Prostate gland (tissue), 2 donors: ENCODE measurements at places on chromosomes 6 and 20.
A peak's percentile ranks its signal among the peaks of the same experiment; 100 is the strongest.

- DNase-seq = peak; percentile 10
Observed at GRCh38 chr6:6723921-6724538, 135.5 kb downstream of the LY86 start.

DNA sequence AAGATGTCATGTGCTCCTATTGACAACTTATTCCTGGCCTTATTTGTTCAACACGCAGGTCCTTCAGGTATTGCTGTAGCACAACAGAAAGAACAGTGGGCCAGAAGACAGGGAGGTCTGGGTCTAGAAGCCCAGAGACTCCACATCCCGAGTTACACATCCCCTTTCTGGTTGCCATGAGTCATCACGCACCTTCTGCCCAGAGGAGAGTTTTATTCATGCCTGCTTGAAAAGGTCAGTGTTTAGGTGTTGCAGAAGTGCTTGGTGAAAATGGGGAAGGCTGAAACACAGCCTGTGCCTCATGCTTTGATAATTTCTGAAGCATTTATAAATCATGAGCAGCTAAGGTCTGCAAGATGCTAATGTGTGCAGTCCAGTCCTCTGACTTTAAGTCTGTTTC, 256.4 kb downstream of the GMPR start:
- no peak for DNase-seq

DNA sequence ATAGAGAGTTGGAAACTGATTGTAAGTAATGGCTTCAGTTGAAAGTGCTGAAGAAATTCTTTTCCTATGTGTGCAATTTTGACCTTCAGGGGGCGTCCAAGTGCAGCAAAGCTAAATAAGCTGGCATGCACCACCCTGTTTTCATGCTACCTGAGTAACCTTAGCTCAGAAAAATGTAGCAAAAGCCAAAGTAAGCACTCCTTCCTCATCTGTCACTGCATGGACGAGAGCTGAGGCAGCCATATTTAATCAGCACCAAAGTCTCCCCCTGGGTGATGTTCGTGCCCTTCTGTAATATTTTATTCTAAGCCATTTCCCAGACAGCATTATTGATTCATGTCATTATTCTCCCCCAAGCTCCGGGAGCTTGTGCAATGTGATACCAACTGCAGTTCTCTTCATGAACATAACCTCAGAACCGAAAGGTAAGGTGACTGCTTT, 123.1 kb downstream of the RPS12 start:
- peak; percentile 50 for DNase-seq

DNA sequence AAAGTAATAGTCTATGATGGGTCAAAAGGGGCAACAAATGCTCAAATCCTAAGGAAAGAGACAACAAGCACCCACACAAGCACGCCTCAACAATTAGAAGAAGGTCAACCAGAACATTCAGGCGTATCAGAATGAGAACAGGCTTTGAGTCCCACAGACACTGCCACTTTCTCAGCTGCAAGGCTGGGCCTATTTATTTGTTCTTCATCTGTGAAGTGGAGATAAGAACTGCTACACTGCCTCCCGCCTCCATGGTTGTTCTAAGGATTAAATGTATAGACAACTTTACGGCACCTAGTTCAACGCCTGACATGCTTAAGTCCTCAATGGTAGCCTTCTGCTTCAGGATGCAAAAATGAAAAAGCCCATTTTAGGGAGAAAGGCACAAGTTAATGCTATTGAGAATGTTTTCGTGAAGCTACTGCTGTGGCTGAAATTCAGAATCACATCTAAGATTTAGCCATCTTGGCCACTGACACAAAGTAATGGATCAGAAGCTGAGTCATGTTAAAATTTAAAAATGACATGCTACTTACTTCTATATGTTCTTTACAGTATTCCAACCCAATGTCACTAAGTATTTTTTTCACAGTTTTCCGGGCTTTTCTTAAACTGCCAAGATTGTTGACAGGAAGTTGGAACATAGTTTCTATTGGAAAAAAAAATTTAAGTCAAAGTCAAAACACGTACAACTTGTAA, 27.7 kb downstream of the ADNP start:
- DNase-seq = no peak

DNA sequence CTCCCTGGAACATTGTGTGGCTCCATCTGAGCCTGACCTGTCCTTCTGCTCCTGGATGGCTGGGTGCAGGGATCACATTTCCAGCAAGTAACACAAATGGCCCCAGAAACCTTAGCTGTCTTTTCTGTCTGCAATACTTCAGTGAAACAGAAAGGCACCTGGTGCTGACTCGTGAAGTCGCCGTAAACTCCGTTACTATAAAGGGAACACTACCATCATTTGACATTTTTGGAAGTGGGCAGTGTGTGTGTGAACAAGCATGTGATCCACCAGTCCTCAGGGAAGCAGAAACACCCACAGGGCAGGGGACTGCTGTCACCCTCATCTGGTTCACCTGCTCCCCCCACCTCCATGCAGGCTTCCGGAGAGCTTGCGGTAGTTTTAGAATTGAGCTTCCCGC, 23.9 kb downstream of the SERPINB6 start:
- no peak for DNase-seq

DNA sequence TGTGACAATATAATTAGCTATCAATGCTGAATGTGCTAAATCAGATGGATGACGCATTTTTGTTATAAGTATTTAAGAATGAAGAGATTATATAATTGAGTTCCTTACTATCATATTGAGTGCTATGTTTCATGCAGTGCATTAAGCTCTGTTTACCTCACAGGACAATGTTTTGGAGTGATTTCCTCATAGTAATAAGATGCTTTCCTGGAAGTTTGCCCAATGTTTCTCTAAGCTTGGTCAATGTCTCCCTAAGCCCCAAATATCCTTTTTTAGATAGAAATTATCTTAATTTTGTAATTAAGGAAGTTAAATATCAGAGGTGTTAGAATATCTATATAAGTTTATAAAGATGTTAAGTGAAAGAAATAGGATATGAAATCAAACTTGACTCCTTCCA, 489.6 kb downstream of the MMUT start:
- no peak for DNase-seq

DNA sequence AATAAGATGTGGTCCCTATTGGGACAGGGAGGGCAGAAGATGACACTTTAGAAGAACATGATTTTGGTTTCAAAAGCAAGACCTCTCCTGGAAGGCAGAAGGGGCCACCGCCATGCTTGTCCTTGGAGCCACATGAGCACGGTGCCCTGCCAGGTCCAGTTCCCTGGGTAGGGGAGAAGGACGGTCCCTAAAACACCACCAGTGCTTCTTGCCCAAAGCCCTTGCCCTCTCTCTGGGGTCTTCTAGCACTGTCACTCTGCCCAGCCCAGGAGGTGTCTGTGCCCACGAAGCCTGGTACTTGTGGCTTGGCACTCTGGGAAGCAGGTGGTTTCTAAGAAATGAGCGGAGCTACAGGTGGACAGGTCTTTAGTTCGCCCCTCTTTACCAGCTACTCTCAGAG, 46.0 kb downstream of the PLCG1 start:
- no peak for DNase-seq

DNA sequence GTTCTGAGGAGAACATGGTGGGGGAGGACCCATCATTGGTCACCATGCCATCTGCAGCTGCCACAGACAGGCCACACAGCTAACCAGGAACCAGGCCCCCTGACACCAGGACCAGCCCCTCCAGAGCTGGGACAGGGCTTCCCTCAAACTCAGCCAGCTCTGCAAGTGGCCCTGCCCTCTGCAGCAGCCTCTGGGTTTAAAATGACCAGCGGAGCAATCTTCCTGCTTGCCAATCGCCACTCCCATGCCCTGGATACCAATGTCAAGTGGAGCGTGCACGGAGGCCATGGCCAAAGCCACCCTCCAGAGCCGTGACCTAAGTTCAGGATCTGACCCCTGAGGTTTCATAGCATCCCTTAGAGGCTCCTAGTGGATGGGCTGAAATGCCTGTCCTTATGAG, 199.4 kb downstream of the SYNDIG1 start:
- no peak for DNase-seq

GRCh38 chr20:36677422-36677771, 31.4 kb upstream of the SLA2 start:
- no peak for DNase-seq

DNA sequence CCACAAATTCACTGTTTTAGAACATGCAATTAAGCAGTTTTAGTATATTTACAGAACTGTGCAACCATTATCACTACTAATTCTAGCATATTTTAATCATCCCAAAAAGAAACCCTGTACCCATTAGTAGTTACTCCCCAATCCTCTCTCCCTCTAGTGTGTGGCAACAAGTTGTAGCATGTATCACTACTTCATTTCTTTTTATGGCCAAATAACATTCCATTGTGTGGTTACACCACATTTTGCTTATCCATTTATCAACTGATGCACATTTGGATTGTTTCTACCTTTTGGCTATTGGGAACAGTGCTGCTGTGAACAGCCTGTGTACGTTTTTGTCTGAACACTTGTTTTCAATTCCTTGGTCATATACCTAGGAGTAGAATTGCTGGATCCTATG, 31.5 kb upstream of the FKBP1A start:
- DNase-seq = no peak

- DNase-seq = no peak
Observed at GRCh38 chr20:49724408-49725223, 10.9 kb upstream of the B4GALT5 start.

GRCh38 chr20:38007526-38007925, 25.7 kb downstream of the TTI1 start:
- no peak for DNase-seq

GRCh38 chr20:53980031-53980465, 90.3 kb downstream of the BCAS1 start:
- no peak for DNase-seq

DNA sequence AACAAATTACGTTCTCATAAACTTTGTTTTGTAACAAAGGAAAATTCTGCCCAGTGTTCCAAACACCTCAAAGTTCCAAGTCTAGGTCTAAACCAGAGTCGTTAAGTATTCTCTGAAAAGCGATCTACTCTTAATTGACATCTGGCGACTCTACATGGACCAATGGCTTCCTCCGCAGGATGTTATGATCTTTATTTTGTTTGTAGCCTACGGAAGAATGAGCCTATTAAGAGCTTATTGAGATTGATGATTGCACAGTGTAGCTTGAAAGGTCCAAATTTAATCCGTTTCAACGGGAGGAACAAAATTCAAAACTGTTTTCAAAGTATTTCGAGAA, 61.1 kb downstream of the FAM217A start:
- DNase-seq = no peak

DNA sequence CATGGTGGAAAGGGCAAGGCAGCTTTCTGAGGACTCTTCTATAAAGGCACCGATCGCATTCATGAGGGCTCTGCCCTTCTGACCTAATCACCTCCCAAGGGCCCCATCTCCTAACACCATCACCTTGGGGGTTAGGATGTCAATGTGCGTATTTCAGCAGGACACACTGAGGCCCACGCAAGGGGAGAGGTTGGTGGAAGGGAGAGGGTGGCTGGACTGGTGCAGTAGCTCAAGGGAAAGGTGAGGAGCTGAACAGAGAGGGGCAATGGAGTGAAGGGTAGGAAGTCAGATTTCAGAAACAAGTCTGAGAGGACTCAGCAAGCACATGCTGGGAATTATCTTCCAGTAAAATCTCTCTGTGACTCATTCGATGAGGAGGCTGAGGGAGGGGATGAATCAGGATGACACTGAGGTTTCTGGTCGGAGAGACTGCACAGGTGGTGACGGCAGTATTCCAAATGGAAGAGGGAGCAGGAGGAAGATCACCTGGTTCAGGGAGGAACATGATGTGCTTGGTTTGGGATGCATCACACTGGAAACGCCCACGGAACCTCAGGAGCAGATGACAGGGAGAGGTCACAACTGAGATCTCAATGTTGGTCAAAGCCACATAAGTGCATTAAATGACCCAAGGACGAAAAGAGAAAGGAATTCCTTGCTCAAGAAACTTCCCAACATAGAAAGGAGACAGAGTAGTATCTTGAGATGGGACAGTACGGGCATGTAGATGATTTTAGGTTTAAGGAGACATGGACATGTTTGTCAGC, 67.1 kb downstream of the TFAP2A start:
- no peak for DNase-seq

DNA sequence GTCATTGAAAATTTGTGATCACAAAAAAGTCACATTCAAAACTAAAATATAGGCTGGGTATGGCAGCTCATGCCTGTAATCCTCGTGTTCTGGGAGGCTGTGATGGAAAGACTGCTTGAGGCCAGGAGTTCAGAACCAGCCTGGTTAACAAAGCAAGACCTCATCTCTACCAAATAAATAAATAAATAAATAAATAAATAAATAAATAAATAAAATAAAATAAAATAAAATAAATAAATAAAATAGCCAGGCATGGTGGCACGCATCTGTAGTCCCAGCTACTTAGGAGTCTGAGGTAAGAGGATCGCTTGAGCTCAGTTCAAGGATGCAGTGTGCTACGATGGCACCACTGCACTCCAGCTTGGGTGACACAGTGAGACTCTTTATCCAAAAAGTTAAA, 343.1 kb upstream of the RUNX2 start:
- DNase-seq = no peak

- DNase-seq = no peak
Observed at GRCh38 chr20:62015540-62016288, 50.0 kb downstream of the TAF4 start.

DNA sequence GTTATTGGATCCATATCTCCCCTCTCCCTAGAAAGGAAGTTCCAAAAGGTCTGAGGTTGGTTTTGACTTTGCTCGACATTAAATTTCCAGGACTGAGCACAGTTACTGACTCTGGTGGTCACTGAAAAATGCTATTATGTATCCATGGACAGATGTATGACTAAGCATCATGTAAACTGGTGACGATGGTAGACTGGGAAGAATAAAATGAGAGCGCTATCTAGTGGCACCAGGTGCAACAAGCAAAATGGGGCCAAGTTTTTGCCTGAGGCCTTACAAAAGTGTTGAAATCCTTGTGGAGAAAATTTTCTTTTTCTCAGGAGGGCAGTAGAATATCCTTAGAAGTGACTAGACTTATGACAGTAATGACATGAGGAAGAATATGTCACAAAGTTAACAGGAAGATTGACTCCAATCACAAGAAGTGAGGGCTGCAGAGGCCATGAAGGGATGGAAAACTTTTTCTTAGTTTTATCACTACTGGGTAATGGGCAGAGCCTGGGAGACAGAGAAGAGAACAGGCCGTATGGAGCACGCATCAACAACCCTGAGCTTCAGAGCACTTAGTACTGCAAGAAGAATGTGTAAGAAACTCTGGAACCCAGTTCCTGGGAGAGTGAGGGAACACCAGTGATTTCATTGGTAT, 88.9 kb upstream of the ELOVL5 start:
- peak; percentile 34 for DNase-seq

GRCh38 chr6:35415065-35415891, 36.9 kb upstream of the FANCE start:
- peak; percentile 88 for DNase-seq
